SJSA1 (cell line): ENCODE measurements at places on chromosomes 13 and 19. TPM values are rescaled to one million over a fixed set of nuclear protein-coding genes. Genes with fewer than 3 reads are reported as not detected.
A peak's percentile ranks its signal among the peaks of the same experiment; 100 is the strongest.

GRCh38 chr13:50116430-50116973, 101.3 kb downstream of the KCNRG start:
- DNase-seq = no peak

GRCh38 chr13:100887729-100888151, 213.1 kb upstream of the TMTC4 start:
- peak; percentile 69 for DNase-seq

DNA sequence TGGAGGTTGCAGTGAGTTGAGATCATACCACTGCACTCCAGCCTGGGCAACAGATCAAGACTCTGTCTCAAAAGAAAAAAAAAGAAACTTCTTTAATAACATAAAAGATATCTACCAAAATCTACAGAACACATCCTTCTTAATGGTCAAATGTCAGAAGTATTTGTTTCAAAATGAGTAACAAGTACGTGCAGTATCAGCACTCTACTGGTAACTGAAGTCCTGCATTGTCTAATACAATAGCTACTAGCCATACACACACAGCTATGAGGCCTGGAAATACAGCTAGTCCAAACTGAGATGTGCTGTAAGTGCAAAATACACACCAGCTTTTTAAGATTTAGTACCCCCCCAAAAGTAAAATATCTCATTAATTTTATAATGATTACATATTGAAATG, 88.1 kb downstream of the TSC22D1 start:
- no peak for DNase-seq

The PSG7 gene
- total RNA-seq = not detected in 2 replicates

The KASH5 gene
- not detected in 2 replicates for total RNA-seq
